ENCODE measurements at places on chromosomes 5 and 9. TPM values are rescaled to one million over a fixed set of nuclear protein-coding genes. Genes with fewer than 3 reads are reported as not detected.
A peak's percentile ranks its signal among the peaks of the same experiment; 100 is the strongest.

DNA sequence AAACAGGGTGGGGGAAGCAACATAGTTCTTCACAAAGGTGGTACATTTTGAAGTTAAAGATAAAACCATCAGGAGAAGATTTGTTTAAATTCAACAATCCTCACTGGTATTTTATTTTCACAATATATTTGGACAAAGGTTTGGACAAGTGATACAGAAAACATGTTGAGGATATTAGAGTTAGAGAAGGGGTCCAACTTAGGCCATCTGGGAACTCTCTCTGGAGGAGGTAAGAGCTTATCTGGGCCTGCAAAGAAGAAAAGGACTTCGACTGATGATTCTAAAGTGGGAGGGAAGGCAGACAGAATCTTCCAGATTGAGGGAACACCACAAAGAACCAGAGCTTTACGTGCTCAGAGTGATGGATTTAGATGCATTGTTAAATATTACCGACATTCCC is 58.5 kb downstream of the SGCD start:
- no peak overlapping the region for H3K27ac ChIP-seq
- no peaks in the 10 kb centered on the region for H3K4me1 ChIP-seq
- no peak overlapping the region for H3K4me3 ChIP-seq
- H3K27me3 ChIP-seq = no peaks in the 10 kb centered on the region
- no peak for DNase-seq
- H3K36me3 ChIP-seq = no peaks in the 10 kb centered on the region

DNA sequence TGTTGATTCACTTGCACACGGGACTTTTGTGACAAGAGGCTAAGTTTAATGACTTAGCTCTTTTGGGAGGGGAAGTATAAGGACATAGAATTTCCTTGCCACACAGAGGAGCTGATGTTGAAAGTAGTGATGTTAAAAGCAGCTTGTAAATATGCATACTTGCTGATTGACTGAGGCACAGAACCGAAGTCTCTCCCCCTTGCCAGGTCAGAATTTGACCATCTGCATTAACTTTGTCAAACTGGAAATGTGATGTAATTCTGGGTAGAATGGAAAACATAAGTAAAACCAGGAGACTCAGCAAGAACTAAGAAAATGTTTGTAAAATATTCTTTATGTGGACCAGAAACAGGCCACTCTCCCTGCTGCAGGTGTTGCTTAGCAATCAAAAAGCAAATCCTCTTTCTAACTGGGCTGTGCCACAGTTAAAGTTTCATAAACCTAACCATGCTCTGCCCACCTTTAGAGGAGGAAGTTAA is 284.2 kb downstream of the NR3C1 start:
- no peaks in the 10 kb centered on the region for H3K27me3 ChIP-seq
- H3K27ac ChIP-seq = peak overlapping the region; percentile 60
- no peaks in the 10 kb centered on the region for H3K36me3 ChIP-seq
- no peaks in the 10 kb centered on the region for H3K4me1 ChIP-seq
- no peak overlapping the region for H3K4me3 ChIP-seq

DNA sequence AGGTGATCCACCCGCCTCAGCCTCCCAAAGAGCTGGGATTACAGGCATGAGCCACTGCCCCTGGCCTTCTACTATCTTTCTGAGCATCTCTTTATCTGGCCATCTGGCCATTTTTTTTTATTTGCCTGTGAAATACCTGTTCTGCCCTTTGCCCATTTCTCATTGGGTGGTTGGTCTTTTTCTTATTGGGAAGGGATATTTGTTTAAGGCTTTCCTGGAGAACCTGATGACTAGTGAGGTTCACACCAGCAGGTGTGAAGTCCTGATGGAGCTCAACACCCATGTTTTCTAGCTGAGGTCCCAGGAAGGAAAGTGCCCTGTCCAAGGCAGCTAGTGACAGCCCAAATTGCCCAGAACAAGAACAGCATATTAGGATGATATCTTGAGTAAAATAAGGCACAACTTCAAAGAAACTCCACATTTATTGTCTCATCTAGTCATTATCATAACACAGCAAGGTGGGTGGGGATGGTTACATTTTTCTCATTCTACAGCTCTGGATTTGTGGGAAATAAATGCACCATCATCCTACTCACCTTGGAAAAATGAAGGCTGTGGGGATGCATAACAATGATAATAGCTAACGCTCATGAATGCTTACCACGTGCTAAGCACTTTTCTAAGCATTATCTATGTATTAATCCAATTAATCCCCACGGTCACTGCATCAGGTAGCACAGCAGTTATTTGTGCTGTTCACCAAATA is 20.3 kb downstream of the SLC36A3 start:
- H3K4me1 ChIP-seq = no peaks in the 10 kb centered on the region
- no peaks in the 10 kb centered on the region for H3K27me3 ChIP-seq
- no peak overlapping the region for H3K4me3 ChIP-seq

- H3K27ac ChIP-seq = no peak overlapping the region
- H3K4me3 ChIP-seq = no peak overlapping the region
- no peaks in the 10 kb centered on the region for H3K36me3 ChIP-seq
- DNase-seq = no peak
Measured at GRCh38 chr5:84274585-84275468, 109.9 kb downstream of the EDIL3 start.

The LRRC26 gene
- 6.3 TPM for total RNA-seq

The HAND1 gene
- total RNA-seq = not detected

DNA sequence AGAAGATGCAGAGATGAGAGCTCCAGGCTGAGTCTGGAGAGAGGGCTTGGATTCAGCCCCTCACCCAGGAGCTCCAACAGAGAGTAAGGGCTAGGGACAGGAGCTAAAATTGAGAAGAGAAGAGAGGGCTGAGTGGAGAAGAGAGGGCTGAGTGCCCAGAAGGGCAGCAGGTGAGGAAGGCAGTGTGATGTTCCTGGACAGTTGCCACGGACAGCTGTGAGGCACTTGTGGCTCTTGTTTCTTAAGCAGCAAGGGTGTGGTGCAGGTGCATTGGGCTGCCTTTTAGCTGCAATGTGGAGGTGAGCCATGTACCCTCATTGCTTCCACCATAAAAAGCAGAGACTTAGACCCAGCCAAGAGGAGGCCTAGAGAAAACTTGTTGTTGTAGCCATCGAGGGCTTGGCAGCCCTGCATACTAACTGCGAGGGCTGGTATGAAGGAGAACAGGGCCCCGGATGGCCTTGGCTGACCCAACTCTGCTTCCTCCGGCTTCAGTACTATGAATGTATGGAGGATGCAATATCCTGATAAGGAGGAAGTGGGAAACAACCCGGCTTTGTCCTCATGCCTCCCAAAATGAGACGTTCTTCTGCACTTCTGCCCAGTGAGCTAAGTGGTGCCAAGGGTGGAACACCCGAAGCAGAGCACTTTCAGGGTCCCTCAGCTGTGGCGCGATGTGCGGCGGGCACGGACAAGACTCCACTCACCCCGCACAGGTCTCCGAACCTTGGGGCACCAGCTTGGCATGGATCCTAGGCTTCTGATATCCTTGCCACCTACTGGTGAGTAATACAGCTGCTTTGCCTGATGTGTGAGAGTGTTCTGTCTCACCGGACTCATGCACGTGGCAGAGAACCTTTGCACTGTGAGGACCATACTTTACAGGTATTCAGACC is 65.2 kb downstream of the LRRC70 start:
- H3K4me3 ChIP-seq = no peak overlapping the region
- no peak overlapping the region for H3K27ac ChIP-seq
- no peak for DNase-seq

- DNase-seq = no peak
- no peaks in the 10 kb centered on the region for H3K36me3 ChIP-seq
- H3K4me3 ChIP-seq = no peak overlapping the region
- no peaks in the 10 kb centered on the region for H3K27me3 ChIP-seq
- H3K27ac ChIP-seq = no peak overlapping the region
- no peaks in the 10 kb centered on the region for H3K4me1 ChIP-seq
Measured at GRCh38 chr9:91647371-91647770, 223.7 kb upstream of the NFIL3 start.

The CAMK2A gene
- total RNA-seq = 2.4 TPM

DNA sequence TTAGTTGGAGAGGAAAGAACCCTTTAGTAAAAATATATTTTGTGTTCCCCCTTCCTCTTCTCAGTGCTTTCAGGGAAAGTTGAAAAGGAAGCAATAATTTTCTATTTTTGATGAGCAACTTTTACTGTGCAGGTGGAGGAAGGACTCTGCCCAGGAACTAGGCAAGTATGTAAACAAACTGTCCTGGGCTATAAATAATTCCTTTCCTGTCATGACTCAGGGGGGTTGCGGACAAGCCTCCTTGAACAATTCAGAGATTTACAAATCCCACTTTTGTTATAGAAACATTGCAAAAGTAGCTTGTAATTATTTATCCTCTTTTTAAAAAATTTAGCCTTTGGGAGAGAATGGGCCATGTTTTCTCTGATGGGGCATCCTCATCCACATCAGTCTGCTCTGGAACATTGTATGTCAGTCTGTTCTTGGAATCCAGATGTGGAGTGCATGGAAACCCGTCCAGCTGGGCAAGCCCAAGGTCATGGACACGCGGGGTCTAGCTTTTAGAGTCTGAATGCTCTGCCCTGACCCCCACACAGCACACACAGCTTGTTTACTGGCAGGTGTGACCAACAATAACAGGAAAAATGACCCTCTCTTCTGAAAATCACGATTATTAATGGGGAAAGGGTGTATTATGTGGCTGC is 127.6 kb downstream of the GADD45G start:
- DNase-seq = no peak
- no peak overlapping the region for H3K27ac ChIP-seq
- no peaks in the 10 kb centered on the region for H3K27me3 ChIP-seq
- no peak overlapping the region for H3K4me3 ChIP-seq
- no peaks in the 10 kb centered on the region for H3K36me3 ChIP-seq

The TBC1D2 gene
- total RNA-seq = 137 TPM

DNA sequence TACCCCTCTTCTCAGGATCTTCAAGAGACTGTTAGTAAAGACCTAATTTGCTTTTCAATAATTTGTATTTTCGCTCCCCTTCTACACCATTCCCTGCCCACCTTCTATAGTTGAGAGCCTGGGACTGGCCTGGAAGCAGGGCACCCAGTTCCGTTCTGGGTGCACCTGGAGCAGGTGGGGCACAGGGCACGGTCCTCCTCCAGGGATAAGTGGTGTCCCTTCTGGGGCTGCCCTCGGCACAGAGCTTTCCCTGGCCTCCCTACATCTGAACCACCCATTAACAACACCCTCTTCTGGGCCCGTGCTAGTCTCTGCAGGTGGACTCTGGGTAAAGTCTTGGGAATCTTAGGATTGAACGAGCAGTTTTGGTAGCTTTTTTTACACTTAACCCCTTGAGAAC is 92.8 kb upstream of the PANK3 start:
- H3K27ac ChIP-seq = no peak overlapping the region
- no peaks in the 10 kb centered on the region for H3K27me3 ChIP-seq
- no peaks in the 10 kb centered on the region for H3K36me3 ChIP-seq

The HARS1 gene
- 44.9 TPM for total RNA-seq

GRCh38 chr5:87452837-87453236 is 40.1 kb upstream of the CCNH start:
- no peak overlapping the region for H3K27ac ChIP-seq
- DNase-seq = no peak
- no peaks in the 10 kb centered on the region for H3K4me1 ChIP-seq
- no peaks in the 10 kb centered on the region for H3K36me3 ChIP-seq
- no peaks in the 10 kb centered on the region for H3K27me3 ChIP-seq

DNA sequence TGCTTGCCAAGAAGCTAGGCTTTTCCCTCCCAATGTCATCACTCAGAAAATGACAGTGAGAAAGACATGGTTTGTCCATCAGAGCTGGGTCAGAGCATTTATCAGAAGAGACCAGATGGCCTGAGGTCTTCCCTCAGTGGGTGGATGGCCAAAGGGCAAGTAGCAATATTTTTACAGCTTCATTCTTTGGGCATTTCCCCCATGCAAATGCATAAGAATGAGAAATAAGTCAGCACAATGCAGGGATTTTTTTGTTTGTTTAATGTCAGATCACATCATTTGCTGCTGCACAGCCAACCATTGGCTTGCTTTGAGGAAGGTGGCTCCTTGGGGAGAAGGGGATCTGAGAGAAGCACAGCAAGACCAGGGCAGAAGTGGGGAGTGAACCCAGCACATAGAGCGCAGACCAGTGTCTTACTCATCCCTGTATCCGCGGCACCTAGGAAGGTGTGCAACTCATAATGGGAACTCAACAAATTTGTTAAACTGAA is 209.6 kb downstream of the SEMA6A start:
- DNase-seq = no peak
- H3K27ac ChIP-seq = no peak overlapping the region
- H3K4me1 ChIP-seq = peaks cover 15% of the 10 kb centered on the region
- H3K4me3 ChIP-seq = no peak overlapping the region
- no peaks in the 10 kb centered on the region for H3K27me3 ChIP-seq

All from upper lobe of left lung (tissue), 6 donors.